ENCODE measurements at places on chromosomes 11 and 22.
A peak's percentile ranks its signal among the peaks of the same experiment; 100 is the strongest.

DNA sequence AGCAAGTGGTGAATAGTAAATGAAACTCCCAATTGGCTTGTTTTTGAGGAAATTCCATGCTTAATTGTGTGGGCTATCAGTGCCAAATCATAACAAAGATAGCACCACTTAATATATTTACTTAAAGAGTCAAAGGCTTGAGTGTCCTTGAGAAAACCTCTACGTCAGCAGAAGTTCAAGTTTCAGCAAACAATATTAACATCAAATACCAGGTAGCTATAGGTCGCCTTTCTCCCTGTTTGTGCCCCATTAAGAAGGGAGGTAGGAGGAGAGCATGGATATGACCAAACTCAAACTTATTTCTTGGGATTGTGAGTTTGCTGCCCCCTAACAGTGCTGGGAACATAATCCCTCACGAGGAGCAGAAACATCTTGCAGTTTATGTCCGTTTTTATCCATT is 105.6 kb upstream of the SYN3 start:
- H3K27me3 ChIP-seq: no peaks in the 10 kb centered on the region
- H3K4me3 ChIP-seq: no peak overlapping the region
- H3K27ac ChIP-seq: no peak overlapping the region
- no peaks in the 10 kb centered on the region for H3K4me1 ChIP-seq

GRCh38 chr22:44760476-44760875 is 8.1 kb downstream of the ARHGAP8 start:
- no peaks in the 10 kb centered on the region for H3K27me3 ChIP-seq
- no peak for DNase-seq
- no peak overlapping the region for H3K4me3 ChIP-seq
- H3K27ac ChIP-seq: no peak overlapping the region

DNA sequence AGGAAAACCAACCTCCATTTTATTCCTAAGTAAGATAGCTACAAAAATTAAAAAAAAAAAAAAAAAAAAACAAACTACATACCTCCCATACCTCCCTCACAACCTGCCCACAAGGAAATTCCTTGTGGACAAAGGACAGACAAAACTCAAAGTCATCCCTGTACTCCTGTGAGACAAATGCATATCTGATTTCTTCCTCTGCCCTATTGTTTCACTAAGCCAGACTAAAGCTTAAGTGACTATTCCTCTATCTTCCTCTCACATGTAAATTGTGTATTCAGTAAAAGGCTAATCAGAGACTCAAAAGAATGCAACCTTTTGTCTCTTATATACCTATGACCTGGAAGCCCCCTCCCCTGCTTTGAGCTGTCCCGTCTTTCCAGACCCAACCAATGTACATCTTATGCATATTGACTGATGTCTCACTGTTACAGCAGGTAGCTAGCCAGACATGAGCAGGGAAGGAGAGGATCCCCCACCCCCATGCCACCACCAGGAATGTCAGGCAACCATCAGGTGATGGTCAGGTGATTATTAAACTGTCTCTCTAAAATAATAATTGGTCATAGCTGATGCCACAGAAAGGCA is 289.4 kb downstream of the SBF2 start:
- no peaks in the 10 kb centered on the region for H3K27me3 ChIP-seq
- DNase-seq: no peak
- no peak overlapping the region for H3K27ac ChIP-seq
- H3K36me3 ChIP-seq: peaks cover 7% of the 10 kb centered on the region
- no peak overlapping the region for H3K4me3 ChIP-seq

- no peaks in the 10 kb centered on the region for H3K36me3 ChIP-seq
- H3K4me3 ChIP-seq: no peak overlapping the region
- peaks cover 9% of the 10 kb centered on the region for H3K4me1 ChIP-seq
- no peaks in the 10 kb centered on the region for H3K27me3 ChIP-seq
- no peak overlapping the region for H3K27ac ChIP-seq
Measured at GRCh38 chr22:39303358-39303757, 16.1 kb downstream of the RPL3 start.

DNA sequence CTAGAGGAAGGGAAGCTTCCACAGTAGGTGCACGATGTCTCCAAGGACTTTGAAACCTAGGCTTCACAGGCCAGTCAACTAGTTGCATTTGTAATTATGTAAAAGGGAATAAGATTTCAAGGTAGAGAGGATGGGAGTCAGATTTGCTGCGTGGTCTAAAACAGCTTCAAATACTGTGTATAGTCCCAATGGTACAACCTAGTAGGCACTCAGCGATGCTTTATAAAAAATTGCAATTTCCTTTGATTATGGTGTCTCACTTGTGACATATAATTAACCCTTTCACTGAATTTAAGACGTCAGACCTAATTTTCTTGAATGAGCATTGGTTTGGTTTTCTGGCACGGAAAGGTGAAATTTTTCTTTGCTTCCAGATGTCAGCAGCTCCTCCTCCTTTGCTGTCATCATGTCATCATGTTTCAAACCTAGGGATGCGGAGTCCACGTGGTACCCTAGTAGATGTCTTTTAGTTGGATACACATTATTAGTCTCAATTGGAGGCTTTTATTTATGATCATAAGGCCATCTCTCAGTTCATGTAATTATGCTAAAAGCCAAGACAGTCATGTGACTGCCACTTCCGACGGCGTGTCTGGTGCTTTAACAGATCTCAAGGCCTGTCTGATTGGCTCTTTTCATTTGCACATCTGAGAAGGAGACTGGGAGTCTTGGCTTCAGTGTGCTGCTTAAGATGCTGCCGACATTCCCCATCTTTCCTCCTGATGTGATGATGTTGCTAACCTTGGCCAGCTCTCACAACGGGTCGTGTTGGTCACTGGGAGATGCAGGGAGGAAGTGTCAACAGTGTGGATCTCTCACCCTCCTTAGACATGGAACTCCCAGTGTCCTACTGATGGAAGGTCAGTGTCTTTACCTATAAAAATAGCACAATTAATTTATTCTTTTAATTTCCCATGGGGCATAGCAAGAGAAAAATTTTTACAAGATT is 134.0 kb downstream of the HIPK3 start:
- no peaks in the 10 kb centered on the region for H3K27me3 ChIP-seq
- no peak overlapping the region for H3K4me3 ChIP-seq
- DNase-seq: no peak
- H3K27ac ChIP-seq: no peak overlapping the region

DNA sequence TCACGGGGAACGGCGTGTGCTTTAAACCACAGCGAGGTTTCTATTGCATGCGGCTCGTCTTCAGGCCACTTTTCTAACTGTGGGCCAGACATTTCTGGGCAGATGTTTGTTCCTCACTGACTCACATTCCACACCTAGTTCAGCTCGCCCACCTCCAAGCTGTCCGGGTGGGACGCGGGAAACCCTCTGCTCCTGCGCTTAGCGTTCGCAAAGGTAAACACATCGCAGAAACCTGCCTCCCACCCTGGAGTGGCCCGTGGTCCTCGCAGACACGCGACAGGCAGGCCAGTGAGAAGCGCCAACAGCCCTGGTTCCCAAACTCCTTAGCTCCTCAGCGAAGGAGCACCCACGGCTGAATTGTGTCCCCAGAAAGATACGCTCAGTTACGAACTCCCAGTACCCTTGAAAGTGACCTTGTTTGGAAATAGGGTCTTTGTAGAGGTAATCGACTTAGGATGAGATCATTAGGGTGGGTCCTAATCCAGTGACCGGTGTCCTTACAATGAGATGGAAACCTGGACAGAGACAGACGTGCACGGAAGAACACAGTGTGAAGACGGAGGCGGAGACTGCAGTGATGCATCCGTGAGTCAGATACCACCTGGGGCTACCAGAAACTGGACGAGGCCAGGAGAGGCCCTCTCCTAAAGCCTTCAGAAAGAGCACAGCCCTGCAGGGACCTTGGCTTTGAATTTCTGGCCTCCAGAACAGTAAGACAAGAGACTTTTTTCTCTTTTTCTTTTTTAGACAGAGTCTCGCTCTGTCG is 82.7 kb downstream of the CELSR1 start:
- DNase-seq: no peak
- no peaks in the 10 kb centered on the region for H3K27me3 ChIP-seq

- peaks cover 31% of the 10 kb centered on the region for H3K27me3 ChIP-seq
- peak; percentile 39 for DNase-seq
- peaks cover 18% of the 10 kb centered on the region for H3K4me1 ChIP-seq
- no peak within 1 kb of the TSS for H3K27ac ChIP-seq
Measured at GRCh38 chr22:50058061-50058905, at the start of gene TTLL8. Gene TTLL8 (minus strand): TSS chr22:50058298.

GRCh38 chr11:65776710-65777141 is 4.0 kb downstream of the AP5B1 start:
- no peak overlapping the region for H3K4me3 ChIP-seq
- peaks cover 65% of the 10 kb centered on the region for H3K4me1 ChIP-seq
- H3K27me3 ChIP-seq: no peaks in the 10 kb centered on the region
- H3K27ac ChIP-seq: no peak overlapping the region
- H3K36me3 ChIP-seq: peaks cover 30% of the 10 kb centered on the region

DNA sequence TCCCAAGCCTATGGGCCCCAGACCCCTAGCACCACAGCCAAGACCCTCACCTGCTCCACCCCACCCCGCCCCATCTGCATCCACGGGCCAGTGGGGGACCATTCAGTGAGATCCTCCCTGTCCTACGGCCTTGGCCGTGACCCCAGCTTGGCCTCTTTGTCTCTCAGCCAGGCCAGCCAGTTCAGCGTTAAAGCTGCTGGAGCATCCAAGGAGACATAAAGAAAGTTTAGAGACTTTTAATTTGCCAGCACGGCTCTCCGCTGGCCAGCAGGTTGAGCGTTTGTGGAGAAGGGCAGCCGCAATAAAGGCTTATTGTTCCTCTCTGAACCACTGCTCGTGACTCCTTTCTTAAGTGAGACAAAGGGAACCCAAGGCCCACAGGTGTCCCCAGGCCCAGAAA is 49.3 kb upstream of the LMO1 start:
- H3K27me3 ChIP-seq: no peaks in the 10 kb centered on the region
- DNase-seq: no peak
- no peaks in the 10 kb centered on the region for H3K36me3 ChIP-seq
- H3K4me1 ChIP-seq: peaks cover 6% of the 10 kb centered on the region

DNA sequence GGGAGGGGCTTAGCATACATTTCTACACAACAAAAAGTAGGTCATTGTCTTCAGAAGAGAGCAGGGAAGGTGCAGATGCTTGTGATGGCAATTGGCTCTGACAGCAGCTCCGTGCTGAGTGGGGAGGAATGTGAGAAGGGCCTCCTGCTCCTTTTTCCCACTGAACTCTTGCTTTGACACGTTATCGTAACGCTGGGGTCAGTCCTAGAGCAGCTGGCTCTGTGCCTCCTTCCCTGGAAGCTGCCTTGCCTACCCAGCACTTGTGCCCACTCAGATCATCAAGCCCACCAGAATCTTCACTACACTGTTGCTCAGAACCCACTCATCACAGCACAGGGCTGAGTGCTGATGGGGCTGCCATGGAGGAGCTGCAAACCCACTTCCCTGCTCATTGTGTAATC is 14.9 kb upstream of the NAV2 start:
- no peaks in the 10 kb centered on the region for H3K27me3 ChIP-seq
- DNase-seq: no peak
- peaks cover 6% of the 10 kb centered on the region for H3K4me1 ChIP-seq
- no peaks in the 10 kb centered on the region for H3K36me3 ChIP-seq
- H3K4me3 ChIP-seq: no peak overlapping the region

DNA sequence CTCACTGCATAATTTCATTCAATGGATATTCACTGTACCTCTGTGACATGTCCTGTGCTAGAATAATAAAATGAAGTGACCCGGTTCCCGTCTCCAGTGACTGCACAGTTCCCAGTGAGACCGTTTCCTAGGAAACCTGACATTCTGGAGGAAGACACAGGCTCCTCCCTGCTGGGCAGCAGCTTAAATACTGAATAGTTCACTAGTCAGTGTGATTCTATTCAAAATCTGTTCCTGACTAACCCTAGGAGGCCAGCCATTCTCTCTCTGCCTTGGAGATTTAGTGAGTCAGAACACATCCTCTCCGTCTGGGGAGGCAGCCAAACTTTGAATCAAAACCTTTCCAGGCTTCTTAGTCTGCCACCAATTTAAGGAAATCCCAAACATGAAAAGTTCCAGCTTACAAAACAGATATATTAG is 11.3 kb downstream of the TRIM66 start:
- H3K4me3 ChIP-seq: no peak overlapping the region
- H3K27ac ChIP-seq: peak overlapping the region; percentile 82
- H3K27me3 ChIP-seq: no peaks in the 10 kb centered on the region
- H3K36me3 ChIP-seq: no peaks in the 10 kb centered on the region
- peaks cover 14% of the 10 kb centered on the region for H3K4me1 ChIP-seq
- no peak for DNase-seq

GRCh38 chr11:57426439-57426928 is 437 bp downstream of the SLC43A3 start:
- no peak for DNase-seq
- peaks cover 13% of the 10 kb centered on the region for H3K36me3 ChIP-seq
- peaks cover 84% of the 10 kb centered on the region for H3K4me1 ChIP-seq
- H3K27me3 ChIP-seq: no peaks in the 10 kb centered on the region
- H3K27ac ChIP-seq: peak overlapping the region; percentile 88

DNA sequence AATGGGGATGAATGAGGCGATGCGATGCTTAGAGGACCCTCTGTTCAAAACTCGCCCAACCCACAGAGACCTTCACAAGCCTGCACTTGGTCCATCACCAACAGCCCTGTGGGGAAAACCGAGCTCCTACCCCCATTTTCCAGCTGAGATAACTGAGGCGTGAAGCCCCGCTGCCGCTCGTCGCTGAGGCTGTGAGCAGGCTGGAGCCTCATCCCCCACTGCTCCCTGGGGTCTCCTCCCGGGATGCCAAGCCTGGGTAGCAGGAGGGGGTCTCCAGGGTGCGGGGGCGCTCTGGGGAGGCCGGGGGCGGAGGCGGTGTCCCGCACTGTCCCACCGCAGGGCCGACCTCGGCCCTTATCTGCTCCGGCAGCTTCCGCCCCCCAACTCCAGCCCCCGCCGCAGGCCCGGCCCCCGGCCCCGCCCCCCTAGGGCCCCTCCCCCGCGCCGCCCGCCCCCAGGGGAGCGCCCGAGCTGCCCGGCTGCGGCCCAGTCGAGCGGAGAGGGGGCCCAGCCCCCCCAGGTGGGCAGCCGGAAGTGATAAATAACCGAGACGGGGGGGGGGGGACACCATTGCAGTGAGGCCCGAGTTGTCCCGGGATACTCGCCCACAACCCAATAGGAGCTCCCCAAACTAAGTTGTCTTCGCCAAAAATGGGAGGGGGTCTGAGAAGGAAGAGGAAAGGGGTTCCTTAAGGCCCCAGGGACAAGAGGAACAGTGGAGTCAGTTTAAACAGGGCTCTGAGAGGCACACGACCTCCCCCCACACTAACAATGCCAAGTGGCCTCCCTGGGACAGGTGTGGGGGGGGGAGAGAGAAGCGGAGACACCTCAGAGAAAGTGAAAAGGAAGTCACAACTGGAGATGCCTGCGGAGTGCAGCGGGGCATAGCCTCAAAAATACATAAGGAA is 8.3 kb upstream of the SLC39A13 start:
- DNase-seq: no peak
- no peaks in the 10 kb centered on the region for H3K27me3 ChIP-seq
- peaks cover 18% of the 10 kb centered on the region for H3K4me1 ChIP-seq
- H3K4me3 ChIP-seq: peak overlapping the region; percentile 65

DNA sequence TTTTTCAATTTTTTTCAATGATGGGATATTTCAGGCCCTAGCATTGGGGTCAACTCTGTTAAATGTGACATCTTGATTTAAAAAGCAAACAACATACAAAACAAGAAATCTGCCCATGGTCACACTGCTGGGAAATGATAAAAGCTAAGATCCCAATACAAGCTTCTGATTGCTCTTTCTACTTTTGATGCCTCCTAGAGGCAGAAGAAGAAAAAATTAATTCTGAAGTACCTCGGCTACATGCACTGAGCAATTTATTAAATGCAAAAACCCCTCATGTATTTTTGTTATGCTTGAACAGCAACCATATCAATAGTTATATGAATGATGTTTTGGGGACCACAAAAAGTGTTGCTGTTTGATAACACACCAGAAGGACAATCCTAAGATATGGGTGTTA is 342.1 kb upstream of the NARS2 start:
- H3K4me1 ChIP-seq: no peaks in the 10 kb centered on the region
- no peak overlapping the region for H3K4me3 ChIP-seq
- no peaks in the 10 kb centered on the region for H3K27me3 ChIP-seq
- no peaks in the 10 kb centered on the region for H3K36me3 ChIP-seq
- H3K27ac ChIP-seq: no peak overlapping the region
- DNase-seq: no peak

Data from stomach (tissue), 19 donors.